Activated T-helper 17 cell treated with anti-CD3 and anti-CD28 coated beads, Interleukin-2, amount 50 U/mL, for 72 hours (primary cell): ENCODE measurements at places on chromosomes 3 and 15.

DNA sequence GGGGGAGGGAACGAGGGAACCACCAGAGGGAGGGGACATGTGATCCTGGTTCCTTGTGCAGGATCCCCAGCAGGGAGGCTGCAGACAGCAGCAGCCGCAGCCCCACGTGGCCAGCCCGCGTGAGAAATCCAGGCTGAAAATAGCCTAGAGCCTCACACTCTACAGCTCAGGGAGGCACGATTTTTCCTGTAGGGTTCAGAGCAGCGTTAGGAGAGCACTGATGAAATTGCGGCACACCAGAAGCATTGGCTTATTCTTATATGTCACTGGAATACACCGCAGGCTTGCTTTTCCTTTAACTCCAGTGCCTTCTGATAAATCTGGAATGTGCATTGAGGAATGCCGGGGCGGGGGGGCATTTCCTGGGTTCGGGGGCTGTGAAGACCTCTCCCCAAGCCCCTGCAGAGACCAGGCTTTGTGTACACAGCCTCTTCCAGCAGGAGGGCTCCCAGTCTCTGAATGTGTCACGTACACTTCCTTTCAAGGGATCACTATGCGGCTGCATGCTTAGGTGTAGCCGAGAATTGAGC is 193.0 kb downstream of the ATP10A start:
- ATAC-seq, result no peak

DNA sequence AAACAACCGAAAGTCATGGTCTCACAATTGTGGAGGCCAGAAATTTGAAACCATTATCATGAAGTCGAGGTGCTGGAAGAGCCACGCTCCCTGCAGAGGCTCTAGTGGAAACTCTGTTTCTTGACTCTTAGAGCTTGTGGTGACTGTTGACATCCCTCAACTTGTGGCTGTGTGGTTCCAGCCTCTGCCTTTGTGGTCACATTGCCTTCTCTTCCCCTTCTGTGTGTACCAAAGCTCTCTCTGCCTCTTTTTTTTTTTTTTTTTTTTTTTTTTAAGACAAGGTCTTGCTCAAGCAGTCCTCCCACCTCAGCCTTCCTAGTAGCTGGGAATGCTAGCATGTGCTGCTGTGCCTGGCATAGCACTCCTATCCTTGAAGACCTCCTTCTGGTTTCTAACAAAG is 48.7 kb upstream of the CRTC3 start:
- ATAC-seq, result peak; percentile 61

DNA sequence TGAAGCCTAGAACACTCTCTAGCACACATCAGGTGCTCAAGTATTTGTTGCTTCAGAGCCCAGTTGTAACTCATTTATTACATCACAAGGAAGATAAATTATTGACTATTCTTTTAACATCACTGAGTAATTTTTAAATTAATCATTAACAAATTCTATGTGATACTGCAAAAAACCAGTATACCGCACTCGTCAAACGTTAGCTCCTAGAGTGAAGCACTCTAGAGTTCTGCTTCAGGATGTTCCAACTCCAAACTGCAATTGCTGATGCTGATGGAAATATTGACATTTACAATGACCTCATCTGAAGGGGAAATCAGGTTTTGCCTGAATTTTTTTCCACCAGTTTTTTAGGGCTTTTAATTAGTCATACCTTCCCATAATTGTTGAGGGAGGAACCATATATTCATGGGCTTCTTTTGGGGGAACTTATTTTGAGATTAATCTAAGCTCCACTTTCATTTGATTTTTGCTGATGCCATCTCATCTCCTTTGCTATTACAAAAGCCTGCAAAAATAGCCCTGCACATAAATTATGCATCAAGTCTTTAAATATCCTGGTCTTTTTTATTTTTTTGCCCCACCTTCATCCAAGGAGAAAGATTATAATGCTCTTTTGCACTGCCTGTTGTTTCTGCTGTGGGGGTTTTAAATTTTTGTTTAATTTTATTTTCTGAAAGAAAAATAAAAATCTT is 123.0 kb upstream of the STAC start:
- ATAC-seq, result no peak

DNA sequence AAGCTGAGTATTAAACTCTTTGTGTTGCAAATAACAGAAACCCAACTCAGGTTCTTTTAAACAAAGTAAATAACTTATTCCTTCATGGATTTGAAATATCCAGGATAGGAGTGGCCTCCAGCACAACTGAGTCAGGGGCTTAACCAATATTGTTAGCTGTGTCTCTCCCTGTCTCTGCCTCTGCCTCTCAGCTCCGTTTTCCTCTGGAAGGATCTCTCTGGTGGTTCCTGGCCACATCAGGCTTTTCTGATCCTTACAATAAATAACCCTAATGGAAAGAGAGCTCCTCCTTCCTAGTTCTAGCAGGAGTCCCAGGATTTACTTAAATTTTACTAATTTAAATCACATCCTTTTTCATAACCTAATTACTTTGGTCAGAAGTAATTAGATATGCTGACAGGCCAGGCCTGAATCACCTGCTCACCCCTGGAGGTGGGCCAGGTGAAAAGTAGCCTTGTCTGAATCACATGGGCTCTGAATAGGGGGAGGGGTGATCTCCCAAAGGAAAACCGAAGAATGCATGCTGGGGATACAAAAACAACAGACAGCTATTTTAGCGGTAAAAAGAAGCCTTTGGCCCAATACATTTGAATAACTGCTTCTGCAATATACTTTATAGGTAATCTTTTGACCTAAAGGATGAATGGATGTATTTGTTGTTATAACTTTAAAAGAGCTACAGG is 75.4 kb downstream of the REC114 start:
- ATAC-seq, result no peak

GRCh38 chr3:119402791-119403190 is 60.6 kb downstream of the TMEM39A start:
- no peak for ATAC-seq

GRCh38 chr3:15535732-15536131 is 14.2 kb upstream of the COLQ start:
- peak; percentile 97 for ATAC-seq

- no peak for ATAC-seq
Measured at GRCh38 chr3:8441969-8442559, 59.6 kb upstream of the LMCD1 start.

DNA sequence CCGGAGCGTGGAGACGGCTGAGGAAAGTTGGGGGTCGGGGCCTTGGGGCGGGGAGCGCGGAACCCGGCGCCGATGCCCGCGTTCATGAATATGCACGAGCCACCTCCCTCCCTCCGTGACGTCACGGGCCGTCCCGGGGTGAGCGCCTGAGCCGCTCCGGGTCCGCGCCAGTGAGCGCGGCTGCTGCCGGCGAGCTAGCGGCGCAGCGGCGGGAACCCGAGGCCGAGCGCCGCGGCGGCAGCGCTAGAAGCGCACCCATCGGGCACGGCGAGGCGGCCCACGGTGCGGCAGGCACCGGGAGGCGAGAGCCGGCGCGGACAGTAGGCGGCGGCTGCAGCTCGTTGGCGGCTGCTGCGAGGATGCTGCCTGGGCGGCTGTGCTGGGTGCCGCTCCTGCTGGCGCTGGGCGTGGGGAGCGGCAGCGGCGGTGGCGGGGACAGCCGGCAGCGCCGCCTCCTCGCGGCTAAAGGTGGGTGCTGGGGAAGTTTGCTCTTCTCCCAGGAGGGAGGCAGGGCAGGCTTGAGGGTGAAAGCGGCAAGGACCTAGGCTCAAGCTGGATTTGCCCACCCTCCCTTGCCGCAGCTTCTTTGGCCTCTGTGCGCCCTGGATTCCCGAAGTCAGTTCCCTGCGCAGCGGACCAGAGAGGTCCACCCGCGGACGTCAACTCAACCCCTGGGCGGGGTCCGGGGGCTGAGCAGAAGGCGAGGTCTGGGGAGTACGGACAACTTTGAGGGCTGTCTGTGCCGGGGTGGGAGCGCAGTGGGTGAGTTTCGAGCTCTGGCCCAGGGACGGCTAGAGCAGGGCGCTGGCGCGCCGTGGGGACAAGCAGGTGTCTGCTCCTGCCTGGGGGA is at the start of gene CLSTN2:
TSS of gene CLSTN2 (plus strand) at position 170 of the 850 bp plus-strand sequence.
- ATAC-seq, result peak; percentile 23

- no peak for ATAC-seq
Measured at GRCh38 chr15:58805095-58805494, 34.0 kb downstream of the MINDY2 start.

- ATAC-seq, result no peak
Measured at GRCh38 chr3:188927971-188928370, 243.8 kb upstream of the TPRG1 start.

DNA sequence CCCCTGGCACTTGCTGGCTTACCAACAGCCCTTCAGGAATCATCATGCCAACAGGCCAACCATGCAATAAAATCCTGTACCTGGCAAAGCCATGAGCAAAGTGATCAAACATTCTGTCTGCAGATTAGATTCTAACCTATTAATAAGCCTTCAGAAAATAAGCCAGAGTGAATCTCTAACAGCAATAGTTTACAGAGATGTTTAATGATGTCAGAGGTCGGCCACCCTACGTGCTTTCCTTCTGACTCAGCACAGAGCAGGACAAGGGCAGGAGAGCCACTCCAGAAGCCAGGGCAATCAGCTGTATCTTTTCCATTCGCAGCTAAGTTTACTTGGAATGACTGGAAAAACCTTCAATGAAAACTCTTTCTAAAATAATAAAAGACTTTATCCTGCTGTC is 13.1 kb downstream of the COL8A1 start:
- ATAC-seq, result no peak

DNA sequence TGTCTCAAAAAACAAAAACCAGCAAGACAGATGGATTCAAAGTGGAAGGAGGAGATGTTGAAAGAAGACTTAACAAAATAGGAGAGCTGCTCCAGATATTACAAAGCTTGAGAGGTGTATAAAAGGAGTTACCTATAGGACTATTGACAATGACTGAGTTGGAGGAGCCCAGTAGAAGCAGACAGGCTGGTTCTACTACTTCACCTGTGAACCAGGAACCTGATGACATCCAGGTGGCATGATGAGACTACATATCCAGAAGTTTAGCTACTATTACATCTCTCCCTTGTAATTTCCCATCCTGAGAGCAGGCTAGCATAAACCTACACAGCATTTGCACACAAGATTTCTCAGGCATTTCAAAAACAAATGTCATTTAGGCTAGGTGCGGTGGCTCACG is 49.3 kb downstream of the CPEB1 start:
- ATAC-seq, result no peak

DNA sequence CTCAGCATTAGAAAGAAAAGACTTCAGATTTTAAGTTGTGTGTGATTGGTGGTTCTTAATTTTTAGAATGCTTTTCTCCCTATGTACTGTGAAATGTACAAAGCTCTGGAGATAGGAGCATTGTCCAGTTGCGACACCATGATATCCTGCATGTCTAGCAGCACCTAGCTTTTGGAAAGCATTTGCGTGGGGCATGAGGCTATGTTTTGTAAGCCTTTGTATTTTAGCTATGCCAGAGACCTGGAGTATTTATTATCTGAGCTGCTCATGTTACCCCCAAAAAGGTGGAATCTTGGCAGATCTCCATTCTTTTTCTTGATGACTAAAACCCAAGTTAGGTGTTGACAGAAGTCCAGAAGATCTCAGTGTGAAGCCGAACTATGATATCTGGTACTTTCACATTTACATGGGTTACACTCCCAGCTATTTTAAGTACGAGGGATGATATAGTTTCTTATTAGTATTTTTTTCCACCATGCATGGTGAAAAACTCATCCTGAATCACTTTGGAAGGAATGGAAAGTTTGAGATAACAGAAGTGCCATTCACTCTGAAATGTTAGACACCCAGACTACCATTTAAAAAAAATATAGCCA is 126.7 kb upstream of the SAMMSON start:
- ATAC-seq, result no peak

DNA sequence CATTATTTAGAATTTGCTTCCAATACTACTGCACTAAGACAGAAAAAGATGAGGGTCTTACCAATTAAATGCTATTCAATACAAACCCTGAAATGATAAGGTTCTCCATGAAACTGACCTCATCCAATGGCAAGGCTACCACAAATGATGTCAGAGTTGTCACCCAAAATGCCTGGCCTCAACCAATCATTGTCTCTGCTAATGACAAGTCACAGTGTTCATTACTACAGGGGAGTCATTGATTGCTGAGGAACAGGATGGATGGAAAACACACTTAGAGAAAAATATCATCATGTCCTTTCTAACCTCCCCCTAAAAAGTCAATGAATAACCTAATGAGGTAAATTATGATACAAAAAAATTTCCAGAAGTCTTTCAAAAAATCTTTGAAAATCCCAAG is 91.0 kb downstream of the FOXP1 start:
- peak; percentile 20 for ATAC-seq

- ATAC-seq, result no peak
Measured at GRCh38 chr15:96470681-96471310, 140.3 kb downstream of the NR2F2 start.

DNA sequence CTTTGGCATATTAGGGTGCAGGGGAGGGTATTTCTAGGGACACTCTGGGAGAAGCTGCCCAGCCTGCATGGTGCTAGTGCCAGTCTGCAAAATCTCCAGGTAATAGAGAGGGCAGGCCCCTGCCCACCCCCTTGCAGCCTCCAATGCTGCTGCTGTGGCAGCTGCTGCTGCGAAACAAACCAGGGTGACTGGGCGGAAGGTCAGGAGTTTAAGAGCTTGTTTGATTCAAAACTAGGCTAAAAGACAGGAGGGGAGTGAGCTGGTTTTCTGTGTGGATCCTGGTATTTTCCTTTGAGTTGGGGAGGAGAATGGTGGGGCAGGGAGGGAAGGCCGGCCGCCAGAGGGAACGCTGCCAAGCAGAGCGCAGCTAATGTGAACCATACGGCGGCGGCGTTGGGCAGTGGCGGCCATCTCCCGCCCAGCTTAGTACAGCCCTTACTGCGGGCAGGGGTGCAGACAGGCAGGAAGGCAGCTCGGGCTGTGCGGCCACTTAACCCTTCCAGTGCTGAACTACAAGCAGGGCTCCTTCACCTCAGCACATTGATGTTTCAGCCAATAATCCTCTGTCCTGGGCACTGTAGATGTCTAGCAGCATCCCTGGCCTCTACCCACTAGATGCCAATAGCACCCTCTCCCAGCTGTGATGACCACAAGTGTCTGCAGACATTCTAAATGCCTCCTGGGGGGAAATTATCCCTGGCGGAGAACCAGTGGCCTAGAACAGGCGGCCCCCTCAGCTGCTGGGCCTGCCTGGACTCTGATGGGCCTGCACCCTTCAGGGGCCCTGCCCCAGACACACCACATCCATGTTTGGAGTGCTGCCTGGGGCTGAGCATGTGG is 125.7 kb downstream of the EEFSEC start:
- no peak for ATAC-seq

GRCh38 chr3:25037049-25037547 is 391.0 kb upstream of the RARB start:
- ATAC-seq, result no peak

DNA sequence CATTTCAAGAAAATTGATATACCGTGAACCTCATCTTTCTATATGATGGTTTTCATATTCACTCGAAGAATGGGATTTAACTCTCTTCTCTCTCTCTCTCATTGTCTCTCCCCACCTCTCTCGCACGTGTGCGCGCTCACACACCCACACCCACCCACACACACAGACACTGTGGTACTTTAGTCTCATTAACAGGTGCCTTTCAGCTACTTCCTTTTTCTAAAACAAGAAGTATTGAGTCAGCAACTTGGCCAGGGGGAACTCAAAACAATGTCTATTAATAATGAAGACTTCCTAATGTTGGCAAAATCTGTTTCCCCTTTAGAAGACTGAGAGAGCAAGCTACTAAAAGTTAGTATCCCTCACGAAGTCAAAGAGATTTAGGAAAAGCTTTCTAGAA is 150.7 kb downstream of the TMCO5A start:
- ATAC-seq, result peak; percentile 19

- peak; percentile 58 for ATAC-seq
Measured at GRCh38 chr15:51731549-51732267, 5.7 kb downstream of the LYSMD2 start.
